Smooth muscle cell of the umbilical artery (primary cell): ENCODE measurements at places on chromosomes 6 and 20. TPM values are rescaled to one million over a fixed set of nuclear protein-coding genes. Genes with fewer than 3 reads are reported as not detected.

The FGD2 gene
- total RNA-seq = not detected in 2 replicates

The TMEM151B gene
- 0.05 TPM in 1 of 2 replicates, not detected in the other for total RNA-seq

The FOXA2 gene
- total RNA-seq = not detected in 2 replicates

The FKBP1A gene
- 103 and 178 TPM in 2 replicates for total RNA-seq

The LST1 gene
- total RNA-seq = not detected in 2 replicates
